ENCODE measurements at places on chromosomes 4 and X. TPM values are rescaled to one million over a fixed set of nuclear protein-coding genes. Genes with fewer than 3 reads are reported as not detected.

The TRIM75 gene
- not detected for polyA plus RNA-seq

The MTNR1A gene
- 0.16 TPM for polyA plus RNA-seq

The SEL1L3 gene
- 12.4 TPM for polyA plus RNA-seq

The SSX3 gene
- polyA plus RNA-seq = not detected

The IL9R gene
- polyA plus RNA-seq = 0.06 TPM

The UGT2A1 gene
- polyA plus RNA-seq = not detected

The CCSER1 gene
- 0.03 TPM for polyA plus RNA-seq

The NEIL3 gene
- polyA plus RNA-seq = 9.8 TPM

The ASB11 gene
- not detected for polyA plus RNA-seq

The TCEAL7 gene
- 4.0 TPM for polyA plus RNA-seq

The CYLC1 gene
- not detected for polyA plus RNA-seq

The CLDN22 gene
- polyA plus RNA-seq = not detected

The SPACA5B gene
- not detected for polyA plus RNA-seq

The GALNTL6 gene
- not detected for polyA plus RNA-seq

The ASB12 gene
- polyA plus RNA-seq = 0.06 TPM

The CWH43 gene
- 0.61 TPM for polyA plus RNA-seq

Data from mammary epithelial cell (primary cell).